Uterine smooth muscle cell (primary cell): ENCODE measurements at places on chromosomes 16 and 17. TPM values are rescaled to one million over a fixed set of nuclear protein-coding genes. Genes with fewer than 3 reads are reported as not detected.

Gene TNS4
- total RNA-seq, result not detected in 2 replicates

Gene NLRC5
- 16.7 and 22.2 TPM in 2 replicates for total RNA-seq

Gene SMIM22
- total RNA-seq, result not detected in 2 replicates

Gene CDR2
- total RNA-seq, result 58.4 and 67.0 TPM in 2 replicates

Gene CNTD1
- 0.37 TPM in 1 of 2 replicates, not detected in the other for total RNA-seq

Gene ETV4
- total RNA-seq, result 2.9 and 4.4 TPM in 2 replicates

Gene NOTUM
- total RNA-seq, result under 0.01 TPM in 2 replicates

Gene ARHGAP44
- 1.7 and 1.9 TPM in 2 replicates for total RNA-seq

Gene ANKRD40
- total RNA-seq, result 31.0 and 38.3 TPM in 2 replicates

Gene RDM1
- 0.87 and 1.5 TPM in 2 replicates for total RNA-seq

Gene OR1D2
- total RNA-seq, result not detected in 2 replicates

Gene PRDM7
- not detected in 2 replicates for total RNA-seq

Gene SBK1
- total RNA-seq, result not detected in 2 replicates

Gene ABCA6
- 7.9 and 9.7 TPM in 2 replicates for total RNA-seq

Gene NUPR1
- total RNA-seq, result 12.1 and 30.9 TPM in 2 replicates

Gene QRICH2
- 3.0 and 6.2 TPM in 2 replicates for total RNA-seq

Gene ASGR1
- 1.3 and 1.4 TPM in 2 replicates for total RNA-seq

Gene PLLP
- total RNA-seq, result 0.12 TPM in 1 of 2 replicates, not detected in the other

Gene SLC6A4
- 0.11 and 0.12 TPM in 2 replicates for total RNA-seq

Gene SMIM36
- not detected in 2 replicates for total RNA-seq

Gene NTN3
- 0.89 and 2.4 TPM in 2 replicates for total RNA-seq

Gene RNF222
- not detected in 2 replicates for total RNA-seq

Gene TERF2IP
- 55.9 and 65.4 TPM in 2 replicates for total RNA-seq

Gene WSCD1
- 0.22 and 0.87 TPM in 2 replicates for total RNA-seq

Gene GRB7
- total RNA-seq, result 0.37 and 1.00 TPM in 2 replicates

Gene CDRT15
- not detected in 2 replicates for total RNA-seq

Gene MRPL45
- 30.7 and 33.0 TPM in 2 replicates for total RNA-seq

Gene KRTAP4-1
- total RNA-seq, result 0.11 TPM in 1 of 2 replicates, not detected in the other

Gene CA4
- total RNA-seq, result not detected in 2 replicates

Gene STUB1
- 135 and 164 TPM in 2 replicates for total RNA-seq

Gene IL32
- total RNA-seq, result 1.9 and 8.6 TPM in 2 replicates

Gene SLC13A5
- total RNA-seq, result not detected in 2 replicates

Gene C17orf50
- not detected in 2 replicates for total RNA-seq

Gene KRT24
- total RNA-seq, result not detected in 2 replicates

Gene PIK3R5
- total RNA-seq, result not detected in 2 replicates

Gene USP36
- 28.2 and 37.0 TPM in 2 replicates for total RNA-seq

Gene FZD2
- 11.2 and 31.4 TPM in 2 replicates for total RNA-seq

Gene RBBP6
- total RNA-seq, result 20.5 and 21.1 TPM in 2 replicates

Gene LDHD
- total RNA-seq, result 0.44 and 2.1 TPM in 2 replicates

Gene CACNG5
- total RNA-seq, result not detected in 2 replicates

Gene GPATCH8
- 22.6 and 24.2 TPM in 2 replicates for total RNA-seq

Gene SOCS1
- total RNA-seq, result 3.9 and 5.0 TPM in 2 replicates
